ENCODE measurements at places on chromosomes 1 and 21.
A peak's percentile ranks its signal among the peaks of the same experiment; 100 is the strongest.

DNA sequence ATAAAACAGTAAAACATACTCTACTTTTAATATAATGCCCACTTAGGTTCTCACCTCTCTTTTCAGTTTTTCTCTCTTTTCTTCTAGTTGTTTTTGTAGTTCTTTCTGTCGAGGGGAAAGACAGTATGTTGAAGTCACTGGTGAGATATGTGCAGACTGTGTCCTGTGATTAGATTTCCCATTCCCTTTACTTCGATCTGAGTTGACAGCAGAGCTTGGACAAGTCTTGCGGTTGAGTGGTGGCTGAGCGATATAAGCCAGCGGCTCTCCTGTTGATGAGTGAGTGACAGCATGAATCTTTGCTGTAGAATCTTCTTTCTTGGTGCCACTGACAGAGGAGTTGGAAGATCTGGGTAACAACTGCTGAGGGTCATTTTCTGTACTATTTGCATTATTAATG lies 6.0 kb downstream of the CCDC181 start:
- no peak for DNase-seq

DNA sequence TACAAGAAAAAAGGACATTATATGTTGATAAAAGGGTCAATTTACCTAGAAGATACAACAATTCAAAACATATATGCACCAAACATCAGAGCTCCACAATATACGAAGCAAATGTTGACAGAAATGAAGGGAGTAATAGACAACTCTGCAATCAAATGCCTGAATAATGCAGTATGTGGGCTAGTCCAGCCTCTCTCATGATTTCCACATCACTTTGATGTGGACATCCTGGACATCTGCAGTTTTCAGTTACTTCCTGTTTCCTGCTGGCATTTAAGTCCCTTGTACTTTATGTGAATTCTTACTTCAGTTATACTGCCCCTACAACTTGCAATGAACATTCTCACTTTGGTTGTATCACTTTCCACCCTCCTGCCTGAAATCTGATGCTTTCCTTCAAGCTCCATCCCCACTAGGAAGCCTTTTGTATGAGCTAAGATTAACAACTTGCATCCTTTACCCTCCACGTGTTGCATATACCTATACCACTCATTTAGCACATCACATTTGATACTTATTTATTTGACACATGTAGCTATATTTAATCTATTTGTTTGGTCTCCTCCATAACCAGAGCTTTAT lies 36.7 kb downstream of the DISC1 start:
- peak; percentile 9 for DNase-seq

DNA sequence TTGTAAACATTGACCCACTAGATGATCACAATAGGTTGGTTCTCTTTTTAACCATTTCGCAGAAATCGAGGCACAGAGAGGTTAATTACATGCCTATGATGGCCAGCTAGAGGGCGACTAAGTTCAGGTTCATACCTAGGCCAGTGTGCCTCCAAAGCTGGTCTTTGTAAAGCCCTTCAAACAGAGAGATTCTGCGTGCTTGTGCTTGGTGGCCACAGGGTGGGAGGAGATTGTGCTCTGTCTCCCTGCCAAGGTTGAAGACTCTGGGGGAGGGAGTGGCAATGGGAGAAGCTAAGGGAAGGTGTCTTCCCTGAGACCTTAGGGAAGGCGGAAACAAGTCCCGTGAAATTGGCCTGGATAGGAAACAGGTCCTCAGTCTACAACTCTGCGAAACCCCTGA lies 59.1 kb upstream of the RBM15 start:
- DNase-seq: no peak

- no peak for DNase-seq
Measured at GRCh38 chr1:177833631-177834030, 136.2 kb downstream of the SEC16B start.

GRCh38 chr1:214012418-214012817 lies 24.6 kb downstream of the PROX1 start:
- DNase-seq: no peak

DNA sequence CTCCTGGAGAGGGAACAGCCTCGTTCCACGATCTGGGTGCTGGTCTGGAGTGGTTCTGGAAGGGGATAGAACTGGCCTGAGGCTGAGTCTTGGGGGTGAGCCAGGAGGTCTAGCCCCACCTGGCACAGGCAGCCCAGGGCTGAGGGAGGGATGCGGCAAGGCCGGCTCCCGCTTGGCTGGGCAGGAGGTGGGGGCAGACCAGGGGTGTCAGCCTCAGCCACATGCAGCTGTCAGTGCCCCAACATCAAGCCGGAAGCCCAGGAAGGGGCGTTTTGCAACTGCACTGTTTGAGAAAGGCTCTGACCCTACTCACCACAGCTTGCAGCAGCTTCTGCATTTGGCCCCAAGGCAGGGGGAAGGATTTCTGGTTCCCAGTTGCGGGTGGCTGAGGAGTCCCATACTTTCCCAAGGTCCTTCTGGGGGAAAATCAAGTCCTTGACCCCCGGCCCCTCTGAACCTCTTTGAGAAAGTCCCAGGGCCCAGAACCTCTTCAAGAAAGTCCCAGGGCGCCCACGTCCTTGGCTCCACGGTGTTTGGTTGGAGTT lies 2.0 kb downstream of the EFHD2 start:
- no peak for DNase-seq

- DNase-seq: no peak
Measured at GRCh38 chr1:3899754-3900149, 320 bp downstream of the C1orf174 start.

DNA sequence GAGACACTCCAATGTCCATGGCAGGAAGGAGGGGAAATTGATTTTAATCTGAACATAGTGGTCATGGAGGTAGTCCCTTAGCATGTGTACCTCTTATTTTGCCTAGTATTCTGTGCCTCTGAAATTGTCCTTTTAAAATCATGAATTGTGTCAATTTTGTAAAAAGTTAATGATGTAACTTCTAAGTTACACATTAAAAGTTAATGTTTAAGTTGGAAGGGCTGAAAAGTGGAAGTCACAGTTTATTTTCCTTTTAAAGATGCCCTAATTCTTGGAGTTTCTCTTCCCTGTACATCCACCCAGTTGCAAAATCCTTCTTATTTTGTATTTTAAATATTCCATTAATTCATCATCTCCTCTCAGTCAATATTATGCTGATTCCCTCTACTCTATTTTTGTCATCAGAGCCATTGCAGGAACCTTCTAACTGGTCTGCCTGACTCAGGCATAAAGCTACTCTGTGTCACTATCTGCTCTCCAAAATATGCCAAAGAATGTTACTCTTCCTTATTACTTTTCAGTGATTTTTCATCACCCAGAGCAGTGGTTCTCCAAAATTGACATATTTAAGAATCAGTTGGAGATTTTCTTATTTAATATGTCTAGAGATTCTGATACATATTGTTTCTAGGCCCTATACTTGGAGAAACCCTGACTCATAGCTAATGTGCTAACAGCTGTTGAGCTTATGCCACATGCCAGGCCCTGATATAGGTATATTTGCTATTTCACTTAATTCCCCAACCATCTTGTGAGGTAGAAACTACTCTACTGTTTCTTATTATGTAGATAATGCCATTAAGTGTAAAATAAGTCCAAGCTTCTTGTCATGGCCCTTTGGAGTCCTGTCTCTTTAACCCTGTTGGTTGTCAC lies 5.1 kb downstream of the HOOK1 start:
- no peak for DNase-seq

GRCh38 chr21:36695671-36696389 lies 3.1 kb upstream of the SIM2 start:
- no peak for DNase-seq

- DNase-seq: no peak
Measured at GRCh38 chr1:70979881-70980280, 67.7 kb downstream of the PTGER3 start.

DNA sequence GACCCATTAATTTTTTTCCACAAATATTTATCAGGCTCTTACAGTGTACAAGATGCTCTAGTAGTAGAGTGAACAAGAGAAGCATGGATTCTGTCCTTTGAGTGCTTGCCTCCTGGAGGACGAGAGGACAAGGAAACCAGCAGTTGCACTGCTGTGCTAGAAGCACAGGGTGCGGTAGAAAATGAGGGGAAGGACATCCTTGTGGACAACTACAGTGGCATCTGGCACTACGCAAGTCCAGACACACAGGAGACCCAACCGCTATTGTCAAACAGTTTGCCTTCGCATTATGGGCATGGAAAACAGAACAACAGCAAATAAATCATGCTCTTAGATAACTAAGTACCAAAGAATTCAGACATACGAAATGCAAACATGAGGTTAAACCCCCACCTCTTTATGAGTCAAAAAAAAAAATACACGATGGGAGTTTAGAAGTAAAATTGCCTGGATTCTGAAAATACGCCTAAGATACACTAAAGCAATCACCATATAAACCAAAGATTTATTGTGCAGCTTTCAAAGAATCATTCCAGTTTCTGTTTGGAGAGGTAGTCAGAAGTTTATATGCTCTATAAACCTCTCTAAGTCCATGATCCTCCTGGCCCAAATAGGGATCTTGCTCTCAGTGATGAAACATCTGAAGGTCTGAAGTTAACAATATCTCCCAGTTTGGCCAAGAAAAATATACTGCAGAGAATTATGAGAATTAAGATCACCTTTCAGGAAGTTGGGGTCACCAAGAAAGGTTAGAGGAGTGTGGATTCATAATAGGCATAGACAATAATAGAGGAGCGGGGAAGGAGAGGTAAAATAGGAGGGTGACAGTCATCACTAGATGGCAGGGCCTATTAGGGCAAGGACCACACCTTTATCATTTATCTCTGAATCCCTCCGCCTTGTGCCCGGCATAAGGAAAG lies 307.8 kb downstream of the NFIA start:
- no peak for DNase-seq

GRCh38 chr21:38349111-38349746 lies 92.4 kb downstream of the KCNJ15 start:
- DNase-seq: no peak

DNA sequence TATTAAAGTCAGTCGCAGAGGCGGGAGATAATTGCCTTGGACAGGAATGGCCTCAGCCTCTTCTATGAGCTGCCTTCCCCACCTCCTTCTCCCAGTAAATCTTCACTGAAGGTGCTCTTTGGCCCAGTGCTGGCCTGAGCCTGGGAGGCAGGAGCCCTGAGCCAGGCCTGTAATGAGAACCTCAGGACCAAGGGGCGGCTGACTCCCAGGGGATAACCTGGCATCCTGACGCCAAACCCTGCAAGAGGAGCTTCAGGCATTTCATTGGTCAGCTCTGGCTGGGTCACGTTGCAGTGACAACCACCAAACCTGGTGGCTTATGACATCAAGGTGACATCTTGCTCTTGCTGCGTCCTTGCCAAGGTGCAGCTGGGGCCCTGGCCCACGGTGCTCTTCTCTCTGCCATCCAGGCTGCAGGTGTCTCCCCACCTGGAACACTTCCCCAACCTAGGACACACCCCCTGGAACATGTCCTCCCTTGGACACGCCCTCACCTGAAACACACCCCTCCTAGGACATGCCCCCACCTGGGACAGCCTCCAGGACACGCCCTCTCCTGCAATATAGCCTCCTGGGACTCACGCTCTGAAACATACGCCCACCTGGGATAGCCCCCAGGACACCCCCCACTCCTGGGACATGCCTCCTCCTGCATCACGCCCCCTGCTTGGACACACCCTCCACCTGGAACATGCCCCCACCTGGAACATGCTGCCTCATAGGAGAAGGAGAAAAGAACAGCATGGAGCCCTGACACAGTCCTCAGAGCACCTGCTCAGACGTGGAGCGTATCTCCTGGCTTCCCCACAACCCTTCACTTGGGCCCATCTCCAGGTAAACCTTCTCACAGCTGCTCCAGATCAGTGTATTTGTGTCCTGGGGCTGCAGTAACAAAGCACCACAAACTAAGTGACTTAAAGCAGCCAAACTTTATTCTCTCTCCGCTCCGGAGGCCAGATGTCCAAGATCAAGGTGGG lies 333.6 kb downstream of the NPHP4 start:
- no peak for DNase-seq

DNA sequence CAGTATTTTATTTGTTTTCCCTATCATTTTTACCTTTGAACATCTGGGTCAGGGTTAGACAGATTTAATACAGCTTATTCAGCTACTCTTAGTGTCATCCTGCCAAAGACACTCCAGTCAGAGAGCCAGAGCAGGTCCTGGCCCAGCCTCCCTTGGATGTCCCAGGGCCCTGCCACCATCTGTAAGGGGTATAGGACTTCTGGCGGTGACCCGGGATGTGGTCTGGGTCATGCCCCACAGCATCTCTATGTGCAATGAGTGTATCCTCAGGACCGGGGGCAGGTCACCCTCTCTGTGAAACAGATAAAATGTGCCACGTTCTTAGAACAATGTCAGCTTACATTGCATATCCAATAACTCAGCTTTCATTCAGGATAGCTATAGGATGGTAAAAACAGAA lies 37.8 kb upstream of the PRSS38 start:
- DNase-seq: no peak
